SK-N-MC (cell line): ENCODE measurements at places on chromosomes 4 and X.

GRCh38 chrX:124333862-124334261 lies 1.4 kb downstream of the TEX13D start:
- no peak for DNase-seq

- DNase-seq, result no peak
These were observed 25.9 kb downstream of the DCX start for GRCh38 chrX:111386077-111386476.

DNA sequence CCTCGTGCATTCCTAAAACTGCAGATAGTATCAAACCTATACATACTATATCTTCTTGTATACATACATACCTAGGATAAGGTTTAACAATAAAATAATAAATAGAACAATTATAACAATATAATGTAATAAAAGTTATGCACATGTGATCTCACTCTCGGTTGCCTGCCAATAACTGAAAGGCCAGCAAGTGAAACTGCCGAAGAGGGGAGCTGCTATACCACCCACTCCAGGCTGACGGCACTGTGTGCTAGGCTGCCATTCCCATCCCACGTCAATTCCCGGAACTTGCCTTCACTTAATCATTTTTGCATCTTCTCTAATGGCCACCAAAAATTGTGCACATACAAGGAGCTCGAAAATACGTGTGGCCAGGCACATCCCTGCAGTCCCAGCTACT lies 451.1 kb upstream of the FAT1 start:
- DNase-seq, result no peak

- no peak for DNase-seq
These were observed 21.4 kb downstream of the PLAC1 start for GRCh38 chrX:134636851-134637250.

DNA sequence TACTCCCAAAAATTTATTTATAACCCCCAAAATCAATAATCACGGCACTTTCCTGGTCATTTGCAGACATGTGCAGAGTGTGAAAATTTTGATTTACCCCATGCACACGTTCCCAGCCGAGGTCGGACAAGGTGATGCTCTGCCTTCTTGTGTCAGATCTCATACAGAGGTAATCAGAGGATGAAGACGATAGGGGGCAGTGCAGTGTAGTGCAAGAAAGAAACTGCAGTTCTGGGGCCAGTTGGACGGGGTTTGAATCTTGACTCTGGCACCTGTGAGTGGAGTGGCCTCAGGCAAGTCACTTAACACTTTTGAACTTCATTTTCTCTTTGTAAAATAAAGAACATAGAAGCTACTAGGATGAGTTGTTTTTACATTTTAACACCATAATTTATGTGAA lies 88.4 kb downstream of the FRMPD3 start:
- DNase-seq, result no peak

- DNase-seq, result no peak
These were observed 125.8 kb upstream of the CLNK start for GRCh38 chr4:10810411-10810810.

- DNase-seq, result no peak
These were observed 68.7 kb downstream of the NSD2 start for GRCh38 chr4:1939664-1940509.

DNA sequence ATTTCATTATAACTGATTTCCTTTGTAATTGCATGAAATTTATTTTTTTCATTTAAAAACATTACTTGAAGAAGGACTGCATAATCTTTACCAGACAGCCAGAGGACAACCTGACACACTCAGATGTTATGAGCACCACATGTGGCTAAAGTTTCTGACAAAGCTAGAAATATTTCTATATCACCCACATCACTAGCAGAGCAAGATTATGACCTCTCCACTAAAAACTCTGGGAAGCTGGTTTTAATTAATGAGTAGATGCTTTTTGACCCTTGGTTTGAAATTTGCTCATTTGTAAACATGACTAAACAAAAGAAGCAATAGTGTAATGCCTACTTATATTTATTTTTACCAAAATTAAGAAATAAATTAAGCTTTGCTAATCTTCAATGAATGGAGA lies 661.5 kb upstream of the EPHA5 start:
- DNase-seq, result no peak

- no peak for DNase-seq
These were observed 84.0 kb upstream of the ATP6AP2 start for GRCh38 chrX:40496728-40497127.

DNA sequence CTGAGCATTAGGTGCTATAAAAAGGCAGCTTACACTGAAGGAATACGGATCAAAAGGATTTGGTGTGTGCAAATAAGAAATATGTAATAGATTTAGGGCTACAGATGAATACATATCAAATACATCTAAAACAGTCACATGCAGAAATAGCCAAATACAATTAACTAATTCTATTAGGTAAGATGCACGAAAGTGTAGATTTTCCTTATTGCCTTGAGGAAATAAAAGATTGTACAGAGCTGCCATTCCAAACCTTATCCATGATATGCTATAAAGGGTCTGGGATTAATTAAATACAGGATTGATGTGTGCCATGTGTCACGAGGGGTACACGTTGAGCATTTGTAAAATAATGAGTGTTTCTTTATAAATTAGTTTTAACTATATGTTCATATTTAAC lies 107.0 kb upstream of the ELOVL6 start:
- DNase-seq, result no peak

DNA sequence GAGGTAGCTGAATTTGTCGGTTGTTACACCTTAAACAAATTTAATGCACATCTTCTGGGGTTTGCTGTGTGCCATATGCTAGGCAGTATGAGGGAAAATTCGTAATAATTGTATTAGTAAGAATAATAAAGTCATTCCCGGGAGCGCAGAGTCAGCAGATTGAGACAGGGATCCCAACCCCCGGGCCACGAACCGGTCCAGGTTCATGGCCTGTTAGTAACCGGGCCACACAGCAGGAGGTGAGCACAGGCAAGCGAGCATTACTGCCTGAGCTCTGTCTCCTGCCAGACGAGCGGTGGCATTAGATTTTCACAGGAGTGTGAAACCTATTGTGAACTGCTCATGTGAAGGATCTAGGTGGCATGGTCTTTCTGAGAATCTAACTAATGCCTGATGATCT lies 114.9 kb downstream of the PCDH7 start:
- DNase-seq, result no peak

- no peak for DNase-seq
These were observed 57.2 kb downstream of the NHS start for GRCh38 chrX:17432158-17432557.

DNA sequence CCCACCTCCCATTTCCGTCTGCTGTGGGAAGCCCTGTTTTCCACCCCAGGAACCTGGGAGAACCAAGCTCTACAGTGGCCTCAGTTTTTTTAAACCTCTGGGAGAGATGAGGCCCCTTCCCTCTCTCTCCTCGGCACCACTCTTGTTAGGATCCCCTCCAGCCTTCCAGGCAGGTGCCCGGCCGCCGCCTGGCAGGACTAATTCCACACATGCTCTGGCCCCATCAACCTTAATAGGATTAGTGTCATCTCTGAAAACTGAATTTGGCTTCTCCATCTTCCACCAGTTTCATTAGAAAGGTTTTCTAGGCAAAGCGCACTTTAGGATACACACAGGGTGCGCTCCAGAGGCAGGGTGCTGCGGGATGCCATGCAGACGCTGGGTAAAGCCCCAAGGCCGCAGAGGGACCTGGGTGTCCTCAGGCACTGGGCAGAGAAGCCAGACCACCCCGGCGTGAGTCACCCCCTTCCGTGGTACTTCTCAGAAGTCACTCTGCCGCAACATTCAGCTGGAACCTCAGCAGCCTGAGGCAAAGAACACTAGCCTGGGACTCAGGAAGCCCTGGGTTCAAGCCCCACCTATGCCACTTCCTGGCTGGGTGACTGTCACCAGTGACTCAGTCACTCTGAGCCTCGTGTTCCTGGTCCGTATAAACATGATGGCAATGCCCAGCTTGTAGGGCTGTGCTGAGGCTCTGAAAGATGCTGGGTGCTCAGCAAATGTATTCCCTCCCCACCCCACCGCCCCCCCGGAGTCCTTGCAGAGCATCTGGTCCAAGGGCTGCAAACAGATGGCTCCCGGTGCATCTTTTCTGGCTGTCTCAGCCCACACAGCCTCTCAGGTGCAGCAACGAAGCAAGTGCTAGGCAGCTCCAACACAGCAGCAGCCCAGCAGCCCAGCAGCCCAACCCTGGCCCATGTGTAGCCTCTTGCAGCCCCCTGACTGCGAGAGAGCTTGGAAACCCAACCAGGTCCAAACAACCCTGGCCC lies 29.1 kb downstream of the PPP2R2C start:
- no peak for DNase-seq

- no peak for DNase-seq
These were observed 27.5 kb upstream of the MTM1 start for GRCh38 chrX:150540965-150541364.

GRCh38 chr4:56156141-56156540 lies 207.4 kb downstream of the CEP135 start:
- no peak for DNase-seq

GRCh38 chr4:168677063-168677462 lies 180.2 kb downstream of the PALLD start:
- DNase-seq, result no peak

- DNase-seq, result no peak
These were observed 67.4 kb upstream of the EPHA5 start for GRCh38 chr4:65737672-65738071.

GRCh38 chr4:153210727-153211126 lies 6.5 kb downstream of the TRIM2 start:
- no peak for DNase-seq

GRCh38 chrX:156008915-156009314 lies 11.4 kb downstream of the IL9R start:
- no peak for DNase-seq

- no peak for DNase-seq
These were observed 394.8 kb downstream of the CFAP47 start for GRCh38 chrX:36314303-36314702.

DNA sequence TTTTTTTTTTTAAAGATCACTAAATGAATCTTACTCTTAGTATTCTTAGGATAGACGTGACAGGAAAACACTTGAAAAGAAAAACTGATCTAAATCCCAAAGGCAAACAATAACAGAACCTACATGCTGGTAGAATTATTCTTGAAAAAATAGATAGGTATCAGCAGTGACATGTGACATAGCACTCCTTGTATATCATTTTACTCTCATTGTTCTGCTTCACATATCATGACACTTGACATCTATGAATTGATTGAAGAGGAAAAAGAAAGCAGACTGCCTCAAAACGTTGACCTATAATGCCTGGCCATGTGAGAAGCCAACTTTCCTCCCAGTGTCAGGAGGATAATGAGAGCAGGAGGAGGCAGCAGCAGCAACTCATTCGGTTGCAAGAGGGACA lies 555.2 kb downstream of the GABRG1 start:
- no peak for DNase-seq

DNA sequence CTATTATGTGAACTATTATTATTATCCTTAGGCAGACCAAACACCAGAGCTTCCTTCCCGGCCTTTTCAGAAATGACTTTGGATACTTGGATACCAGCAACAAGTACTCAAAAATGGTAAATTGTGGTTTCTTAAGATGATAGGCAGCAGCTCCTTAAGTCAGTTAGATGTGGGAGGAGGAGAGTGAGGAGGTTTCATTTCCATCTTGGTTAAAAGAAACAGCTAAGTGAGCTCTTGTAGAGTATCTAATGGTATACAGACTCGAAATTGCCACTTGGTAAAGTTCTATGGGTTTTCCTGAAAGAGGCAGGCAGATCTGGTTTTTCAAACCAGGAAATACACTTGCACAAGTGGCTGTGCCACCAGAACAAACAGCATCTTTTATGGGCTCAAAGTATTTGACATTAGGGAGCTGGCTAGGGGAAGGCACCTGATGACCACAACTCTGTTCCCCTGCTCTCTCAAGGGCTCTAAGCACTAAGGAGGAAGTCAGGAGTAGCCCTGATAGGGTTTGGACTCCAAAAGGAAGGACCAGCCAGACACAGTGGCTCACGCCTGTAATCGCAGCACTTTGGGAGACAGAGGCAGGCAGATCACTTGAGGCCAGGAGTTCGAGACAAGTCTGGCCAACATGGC lies 130.9 kb downstream of the TMEM164 start:
- DNase-seq, result no peak

DNA sequence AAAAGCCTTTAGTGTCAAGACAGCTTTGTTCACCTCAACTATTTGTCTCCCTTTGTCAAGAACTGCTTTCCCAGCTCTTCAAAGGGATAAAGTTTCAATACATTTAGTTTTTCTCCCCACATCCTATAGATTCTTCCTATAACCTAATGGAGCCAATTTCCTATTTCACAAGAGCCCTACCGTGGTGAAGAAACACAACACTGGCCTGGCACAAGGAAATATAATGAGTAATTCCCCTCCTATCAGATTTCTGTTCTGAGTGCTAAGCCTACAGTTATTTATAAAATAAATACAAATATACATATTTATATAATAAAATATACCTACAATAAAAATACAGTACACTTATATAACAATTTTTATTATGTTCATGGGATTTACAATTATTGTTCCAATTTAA lies 89.9 kb downstream of the SHISA3 start:
- DNase-seq, result no peak

DNA sequence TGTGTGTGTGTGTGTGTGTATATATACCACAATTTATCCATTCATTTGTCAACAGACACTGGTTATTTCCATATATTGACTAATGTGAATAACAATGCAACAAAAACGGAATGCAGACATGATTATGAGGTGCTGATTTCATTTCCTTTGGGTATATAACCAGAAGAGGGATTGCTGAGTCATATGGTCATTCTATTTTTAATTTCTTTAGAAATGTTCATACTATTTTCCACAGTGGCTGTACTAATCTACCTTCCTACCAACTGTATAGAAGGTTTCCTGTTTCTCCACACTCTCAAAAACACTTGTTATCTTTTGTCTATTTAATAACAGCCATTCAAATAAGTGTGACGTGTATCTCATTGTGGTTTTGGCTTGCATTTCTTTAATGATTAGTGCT lies 269.9 kb downstream of the OPHN1 start:
- DNase-seq, result no peak

DNA sequence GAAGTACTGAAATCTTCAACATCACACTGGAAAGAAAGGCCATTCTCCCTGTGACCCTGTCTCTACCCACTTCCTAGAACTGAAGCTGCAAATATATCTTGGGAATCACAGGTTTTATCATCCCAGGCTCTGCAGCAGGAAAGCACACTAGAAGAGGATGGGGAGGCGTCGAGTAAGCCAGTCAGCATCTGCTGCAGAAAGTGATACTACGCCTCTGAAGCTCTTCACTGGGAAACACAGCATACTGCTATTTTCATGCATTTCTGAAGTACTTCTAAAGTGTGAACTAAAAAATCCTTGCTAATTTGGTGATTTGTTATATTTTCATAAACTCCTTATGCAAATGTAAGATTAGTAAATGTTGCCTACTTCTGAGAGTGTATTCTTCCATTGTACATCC lies 29.1 kb downstream of the RAB33B start:
- DNase-seq, result no peak

DNA sequence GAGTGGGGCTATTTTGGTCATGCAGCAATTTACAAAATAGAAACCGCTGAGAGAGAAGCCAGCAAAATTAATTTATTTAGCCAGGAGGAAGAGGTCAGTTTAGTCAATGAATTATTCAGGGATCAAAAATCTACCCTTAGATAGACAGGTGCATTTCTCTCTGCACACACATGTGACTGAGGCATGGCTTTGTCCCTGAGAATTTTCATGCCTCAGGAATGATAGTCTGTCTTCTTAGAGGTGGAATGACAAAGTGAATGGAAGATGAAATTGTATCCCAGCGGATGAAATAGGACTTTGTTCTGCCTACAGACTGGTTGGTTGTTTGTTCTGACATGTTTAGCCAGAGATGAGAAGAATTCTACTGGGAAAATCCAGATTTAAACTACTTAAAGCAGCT lies 46.0 kb downstream of the ANKRD50 start:
- no peak for DNase-seq
